ENCODE measurements at places on chromosomes 12 and 14.

DNA sequence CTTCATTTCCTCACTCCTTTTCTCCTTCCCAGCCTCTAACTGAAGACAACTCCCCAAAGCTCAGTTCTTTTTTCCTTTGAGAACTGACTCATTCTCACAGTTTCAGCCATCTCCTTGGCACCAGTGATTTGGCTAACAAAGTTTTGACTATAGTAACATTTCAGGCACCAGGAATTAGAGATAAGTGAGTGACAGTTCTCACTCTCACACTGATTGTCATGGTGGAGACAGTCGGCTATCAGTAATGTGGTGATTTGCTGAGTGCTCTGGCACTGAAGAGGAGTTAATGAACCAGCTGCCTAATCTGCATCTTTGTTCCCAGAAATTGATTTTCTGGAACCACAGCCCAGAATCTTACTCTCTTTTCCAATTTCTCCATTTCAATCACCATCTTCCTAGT, 29.5 kb downstream of the HELB start:
- DNase-seq, result no peak

DNA sequence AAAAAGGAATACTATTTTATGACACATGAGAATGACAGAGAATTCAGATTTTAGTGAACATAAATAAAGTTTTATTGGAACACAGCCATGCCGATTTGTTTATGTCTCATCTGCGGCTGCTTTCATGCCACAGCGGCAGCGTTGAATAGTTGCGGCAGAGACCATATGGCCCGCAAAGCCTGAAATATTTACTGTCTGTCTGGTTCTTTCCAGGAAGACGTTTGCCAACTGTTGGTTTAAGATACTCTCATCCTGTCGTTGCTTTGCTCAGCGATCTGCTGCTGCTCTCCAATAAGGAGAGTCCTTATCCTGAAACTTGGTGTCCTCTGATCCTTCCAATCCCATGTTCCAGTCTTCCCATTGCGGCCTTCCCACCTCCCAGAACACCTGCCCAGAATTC, 89.9 kb downstream of the SLC24A4 start:
- DNase-seq, result no peak

- DNase-seq, result no peak
Measured at GRCh38 chr12:123022846-123023245, 42.4 kb downstream of the ARL6IP4 start.

GRCh38 chr12:71536279-71536938, 96.8 kb downstream of the LGR5 start:
- DNase-seq, result no peak

- DNase-seq, result no peak
Measured at GRCh38 chr14:88632512-88632911, 69.7 kb downstream of the ZC3H14 start.

GRCh38 chr14:59450716-59451115, 14.5 kb downstream of the GPR135 start:
- DNase-seq, result no peak

GRCh38 chr14:68359837-68360552, 432.9 kb downstream of the ZFP36L1 start:
- DNase-seq, result no peak

- no peak for DNase-seq
Measured at GRCh38 chr14:67602076-67602475, 2.0 kb upstream of the PIGH start.

- DNase-seq, result peak; percentile 15
Measured at GRCh38 chr12:98744680-98745079, 99.6 kb downstream of the APAF1 start.

DNA sequence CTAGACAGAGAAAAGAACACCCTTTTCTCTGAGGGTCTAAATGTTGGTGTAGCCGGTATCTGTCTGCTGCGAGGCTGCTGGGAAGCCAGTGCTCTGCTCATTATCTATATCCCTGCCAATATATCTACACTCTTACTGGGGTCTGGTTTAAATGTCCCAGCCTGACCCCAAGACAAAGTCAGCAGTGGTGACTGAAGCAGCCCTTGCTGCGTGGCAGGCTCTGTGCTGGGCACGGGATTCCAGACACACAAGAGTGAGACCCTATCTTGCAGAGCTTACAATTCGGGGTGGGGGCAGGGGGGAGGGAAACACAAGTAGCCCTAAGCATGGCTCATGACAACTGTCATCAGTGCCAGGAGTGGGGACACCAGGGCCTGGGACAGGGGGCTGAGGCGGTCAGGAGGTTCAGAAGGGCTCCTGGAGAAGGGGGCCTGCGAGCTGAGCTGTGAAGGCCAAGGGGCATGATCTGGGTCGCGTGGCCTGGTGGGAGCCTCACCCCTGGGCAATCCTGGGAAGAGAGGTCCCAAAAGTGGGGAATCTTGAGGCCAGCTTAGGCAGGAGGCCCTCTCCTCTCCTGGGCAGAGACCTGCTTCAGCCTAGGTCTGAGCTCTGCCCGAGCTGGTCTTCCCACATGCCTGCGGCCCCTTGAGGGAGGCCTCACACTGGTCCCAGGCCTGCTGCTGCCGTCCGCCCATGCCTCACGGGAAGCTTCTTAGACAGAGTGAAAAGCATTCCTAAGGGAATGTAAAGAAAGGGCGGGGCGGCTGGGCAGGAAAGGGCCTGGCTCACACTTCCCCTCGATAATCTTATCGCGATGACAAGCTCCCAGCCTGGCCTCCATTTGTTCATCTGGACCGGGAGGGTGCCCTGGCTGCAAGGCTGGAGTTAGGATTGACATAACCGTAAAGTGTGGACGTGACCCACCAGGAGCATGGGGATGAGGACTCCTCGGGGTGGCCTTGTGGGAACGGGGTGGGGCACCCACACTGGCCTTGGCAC, 7.3 kb upstream of the RCOR1 start:
- DNase-seq, result no peak

DNA sequence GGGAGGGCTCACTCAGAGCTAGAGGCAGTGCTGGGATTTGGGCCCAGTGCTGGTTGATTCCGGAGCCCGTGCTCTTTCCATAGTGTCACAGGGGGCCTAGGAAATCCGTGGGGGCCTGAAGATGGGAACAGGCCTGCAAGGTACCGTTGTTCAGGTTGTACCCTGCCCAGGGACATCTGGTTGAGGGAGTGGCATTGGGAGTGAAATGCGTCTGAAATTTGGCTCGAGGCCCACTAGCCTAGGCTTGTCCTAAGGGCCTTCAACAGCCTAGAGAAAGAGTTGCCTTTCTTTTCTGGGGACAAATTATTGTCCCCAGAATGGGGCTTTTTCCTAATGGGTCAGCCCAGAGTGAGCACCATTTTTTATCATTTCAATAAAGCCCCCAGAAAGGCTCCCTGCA, 26.4 kb upstream of the FAM222A start:
- DNase-seq, result no peak

GRCh38 chr12:1367331-1368291, 226.8 kb downstream of the FBXL14 start:
- no peak for DNase-seq
